Fibroblast of upper back skin (primary cell): ENCODE measurements at places on chromosomes 4 and X.

DNA sequence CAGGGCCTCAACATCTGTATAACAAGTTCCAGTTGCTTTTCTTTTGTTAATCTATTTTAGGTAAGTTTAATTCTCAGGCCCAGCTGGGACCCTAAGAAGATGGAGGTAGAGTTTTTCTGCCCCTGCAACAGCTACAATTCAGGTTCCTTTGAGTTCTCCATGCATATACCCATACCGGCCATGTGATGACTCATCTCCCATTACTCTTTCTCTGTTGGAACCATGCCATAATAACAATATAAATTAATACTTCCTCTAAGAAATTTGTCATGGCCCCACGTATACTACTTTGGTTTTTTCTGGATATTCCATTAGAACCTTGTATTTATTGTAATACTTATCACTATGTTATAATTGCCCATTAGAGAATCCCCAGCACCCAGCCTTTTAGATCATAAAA, 1.3 kb upstream of the INTU start:
- peak; percentile 47 for DNase-seq

DNA sequence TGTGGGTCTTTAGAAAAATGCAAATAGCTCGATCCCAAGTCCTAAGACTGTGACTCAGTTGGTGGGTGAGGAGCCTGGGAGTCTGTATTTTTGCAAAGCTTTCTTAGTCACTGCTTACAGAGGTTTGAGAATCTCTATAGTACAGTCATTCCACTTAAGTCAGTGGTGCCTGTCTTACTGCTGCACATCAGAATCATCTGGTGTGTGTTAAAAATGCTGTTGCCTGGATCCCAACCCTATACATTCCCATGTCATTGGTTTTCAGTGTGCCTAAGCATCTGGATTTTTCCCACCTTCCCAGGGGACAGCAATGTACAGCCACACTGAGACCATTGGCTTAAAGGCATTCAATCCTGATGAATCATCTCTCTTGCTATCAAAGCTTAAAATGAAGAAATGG, 21.0 kb upstream of the GEMIN8 start:
- peak; percentile 56 for DNase-seq

GRCh38 chr4:1294424-1294823, 4.7 kb downstream of the MAEA start:
- no peak for DNase-seq

DNA sequence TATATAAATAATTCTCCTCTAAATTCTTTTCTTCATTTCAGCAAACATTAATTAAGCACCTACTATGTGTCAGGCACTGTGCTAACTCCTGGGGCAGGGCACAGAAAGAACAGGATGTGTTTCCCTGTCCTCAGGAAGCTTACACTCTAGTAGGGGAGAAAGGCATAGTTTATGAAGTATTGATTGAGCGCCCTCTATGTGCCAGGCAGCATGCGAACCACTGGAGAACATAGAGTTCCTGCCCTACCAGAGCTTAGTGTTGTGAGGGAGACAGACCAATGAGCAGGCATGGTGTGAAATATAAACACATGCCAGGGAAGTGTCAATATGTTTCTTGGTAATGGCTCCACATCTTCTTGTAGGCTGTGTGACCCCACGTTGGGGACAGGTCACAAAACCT, 3.7 kb downstream of the ADGRG4 start:
- no peak for DNase-seq

DNA sequence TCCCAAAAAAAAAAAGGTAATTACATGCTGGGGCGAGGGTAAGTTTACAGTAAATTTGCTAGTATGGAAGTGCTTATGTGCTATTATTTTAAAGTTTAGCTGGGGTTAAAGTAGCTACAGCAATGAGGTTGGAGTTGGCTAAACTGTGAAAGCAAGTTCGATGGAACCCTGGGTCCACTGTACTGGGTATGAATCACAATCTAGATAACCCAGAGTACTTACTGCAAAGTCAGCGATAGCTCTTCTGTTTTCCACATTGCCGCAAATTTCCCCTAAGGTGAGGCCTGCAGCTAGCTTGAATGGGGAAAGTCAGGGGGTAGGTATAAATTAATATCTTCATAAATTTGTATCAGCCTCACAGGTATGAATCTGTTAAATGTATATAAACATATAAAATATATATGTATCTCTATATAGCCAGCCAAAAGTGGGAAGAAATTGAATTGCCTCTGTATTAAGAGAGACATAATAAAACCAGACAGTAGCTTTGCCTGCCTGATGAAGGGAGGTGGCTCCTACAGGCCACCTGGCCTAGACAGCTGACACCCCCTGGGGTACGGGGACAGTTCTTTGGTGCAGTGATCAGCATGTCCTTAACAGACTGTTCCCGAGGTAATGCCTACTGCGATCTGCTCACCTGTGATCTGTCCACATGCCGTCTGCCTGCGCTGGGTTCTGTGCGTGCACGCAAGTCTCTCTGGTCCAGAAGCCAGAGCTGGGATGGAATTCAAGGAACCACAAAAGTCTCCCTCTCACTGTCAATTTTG, 30.6 kb downstream of the CLRN2 start:
- no peak for DNase-seq

DNA sequence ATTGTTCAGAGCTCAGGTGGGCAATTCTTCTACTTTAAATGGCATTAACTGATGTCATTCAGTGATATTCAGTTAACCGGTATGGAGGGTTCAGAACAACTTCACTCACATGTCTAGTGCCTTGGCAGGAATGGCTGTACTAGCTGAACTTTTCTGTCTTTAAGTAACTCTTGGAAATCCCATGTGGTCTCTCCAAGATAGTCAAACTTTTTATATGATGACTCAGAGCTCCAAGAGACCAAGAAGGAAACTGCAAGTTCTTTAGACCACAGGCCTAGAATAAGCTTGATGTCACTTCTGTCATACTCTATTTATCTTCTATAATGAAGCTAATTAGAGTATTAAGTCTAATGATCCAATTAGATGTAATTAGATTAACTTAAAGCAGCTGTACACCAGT, 24.9 kb downstream of the LHFPL1 start:
- DNase-seq: peak; percentile 76

- DNase-seq: no peak
These were observed 8.1 kb upstream of the PGAM4 start for GRCh38 chrX:77977518-77977917.

DNA sequence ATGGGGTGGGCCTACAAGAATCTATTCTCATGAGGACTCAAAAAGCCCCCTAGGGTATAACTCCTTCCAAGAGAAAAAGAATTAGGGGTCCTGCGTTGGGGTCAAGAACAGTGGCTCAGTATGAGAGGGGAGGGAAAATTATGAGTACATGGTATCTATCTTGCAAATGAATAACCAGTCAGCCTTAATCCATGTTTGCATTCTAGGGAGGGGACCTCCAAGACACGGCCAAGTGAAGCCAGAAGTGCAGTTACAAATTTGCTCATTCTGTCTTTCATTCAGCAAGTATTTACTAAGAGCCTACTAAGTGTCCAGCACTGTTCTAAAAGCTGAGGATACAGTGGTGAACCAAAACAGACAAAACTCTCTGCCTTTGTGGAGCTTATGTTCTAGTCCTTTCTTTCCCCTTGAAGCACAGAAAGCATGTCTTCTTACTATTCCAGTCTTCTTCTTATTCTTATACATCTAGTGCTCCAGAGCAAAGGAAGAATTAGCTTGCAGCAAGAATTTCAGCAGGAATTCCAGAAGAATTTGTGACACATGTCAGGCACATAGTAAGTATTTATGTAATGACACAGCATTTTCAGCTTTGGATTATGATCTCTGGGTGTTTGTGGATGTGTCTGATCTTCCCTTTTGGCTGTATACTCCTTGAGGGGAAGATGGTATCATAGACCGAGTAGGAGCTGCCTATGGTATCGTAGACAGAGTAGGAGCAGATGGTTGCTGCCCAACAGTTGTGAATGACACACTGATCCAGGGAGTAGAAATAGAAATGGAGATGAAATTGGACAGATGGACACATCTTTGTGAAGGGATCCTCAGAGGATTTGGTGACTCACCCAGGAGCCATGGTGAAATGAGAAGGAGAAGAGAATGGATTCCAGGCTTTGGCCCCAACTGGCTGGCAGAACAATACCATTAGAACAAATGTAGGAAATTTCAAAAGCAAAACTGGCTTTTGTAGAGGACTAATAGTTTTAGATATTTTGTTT, 75.9 kb downstream of the COQ2 start:
- peak; percentile 13 for DNase-seq

DNA sequence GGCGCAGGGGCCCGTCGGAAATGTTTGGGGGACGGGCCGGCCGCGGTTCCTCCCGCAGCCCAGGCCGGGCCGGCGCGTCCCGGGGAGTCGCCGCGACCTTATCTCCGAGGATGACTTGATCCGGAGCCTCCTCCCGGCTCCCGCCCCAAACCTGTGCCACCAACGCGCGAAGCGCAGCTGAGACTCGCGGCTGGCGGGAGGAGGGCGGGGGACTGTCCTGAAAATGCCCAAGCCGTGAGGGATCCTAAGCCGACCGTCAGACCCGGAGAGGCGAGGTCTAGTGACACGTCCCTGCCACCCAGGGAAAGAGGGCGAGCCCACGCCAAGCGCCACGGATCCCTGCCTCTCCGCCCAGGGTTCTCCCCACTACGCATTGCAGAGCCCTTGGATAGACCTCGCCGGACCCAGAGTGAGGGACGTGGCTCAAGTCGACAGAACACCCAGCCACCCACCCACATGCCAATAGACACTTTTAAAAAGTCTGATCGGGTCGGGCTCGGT, 26.9 kb downstream of the UTP14A start:
- DNase-seq: no peak

- DNase-seq: peak; percentile 49
These were observed 356.0 kb downstream of the ADAM29 start for GRCh38 chr4:175273995-175274753.

DNA sequence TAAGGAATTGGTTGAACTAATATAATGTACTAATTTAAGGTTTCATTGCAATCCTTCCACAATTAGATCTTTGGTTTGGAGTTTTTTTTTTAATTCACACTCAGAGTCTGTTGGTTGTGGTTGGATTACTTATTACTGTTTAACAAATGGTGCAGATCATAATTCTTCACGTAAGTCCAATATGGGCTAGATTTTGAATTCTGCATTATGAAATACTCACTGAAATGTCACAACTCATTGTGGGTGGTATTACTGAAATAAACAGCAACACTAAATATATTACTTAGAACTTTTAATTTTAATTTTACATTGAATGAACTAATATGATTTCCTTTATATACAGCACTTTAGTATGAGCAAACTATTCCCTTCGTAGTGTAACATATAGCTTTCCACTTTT, 94.2 kb upstream of the MYOZ2 start:
- no peak for DNase-seq

DNA sequence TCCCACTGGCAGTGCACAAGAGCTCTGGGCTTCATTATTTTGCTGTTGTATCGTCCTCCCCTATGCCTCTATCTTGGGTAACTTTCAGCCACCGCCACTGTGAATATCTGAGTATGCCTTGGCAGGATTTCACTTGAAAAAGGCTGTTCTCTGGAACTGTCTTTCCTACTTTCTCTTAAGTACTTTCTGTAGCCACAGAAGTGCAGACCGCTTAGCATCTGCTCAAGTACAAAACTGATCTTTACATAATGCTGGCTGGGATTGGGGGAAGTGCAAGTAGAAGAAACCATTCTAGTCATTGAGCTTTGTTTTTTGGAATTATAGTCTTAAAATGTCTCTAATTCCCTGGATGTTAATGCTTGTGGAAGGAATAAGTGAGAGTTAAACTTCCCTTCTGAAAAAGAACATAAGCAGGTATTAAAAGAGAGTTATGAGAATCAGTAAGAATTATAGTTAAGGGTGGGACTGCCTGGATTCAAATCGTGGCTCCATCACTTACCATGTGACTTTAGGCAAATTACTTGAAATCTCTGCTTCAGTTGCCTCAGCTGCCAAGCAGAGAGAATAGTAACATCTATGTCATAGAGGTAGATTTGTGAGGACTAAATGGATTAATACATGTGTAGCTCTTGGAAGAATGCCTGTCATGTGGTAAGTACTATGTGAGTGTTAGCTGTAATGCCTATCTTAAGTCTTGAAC, 77.5 kb downstream of the MID1IP1 start:
- DNase-seq: no peak

GRCh38 chr4:6480534-6481088, 8.2 kb upstream of the PPP2R2C start:
- DNase-seq: no peak

GRCh38 chr4:152635851-152636250, 43.9 kb downstream of the TMEM154 start:
- DNase-seq: peak; percentile 7

DNA sequence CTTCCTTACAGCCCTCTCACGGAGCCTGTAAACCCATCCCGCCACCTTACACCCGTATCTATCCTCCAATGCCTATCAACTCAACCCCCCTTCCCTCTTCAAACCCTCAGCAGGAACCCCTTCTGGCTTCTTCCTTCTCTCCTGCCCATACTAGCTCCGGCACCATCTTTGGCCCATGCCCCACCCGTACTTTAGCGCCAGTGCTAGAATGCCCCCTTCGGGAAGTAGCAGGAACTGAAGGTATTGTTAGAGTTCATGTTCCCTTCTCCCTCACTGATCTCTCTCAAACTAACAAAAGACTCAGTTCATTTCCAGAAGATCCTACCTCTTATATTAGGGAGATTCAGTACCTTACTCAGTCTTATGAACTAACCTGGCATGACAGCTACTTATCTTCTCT, 2.7 kb upstream of the UGT2B15 start:
- DNase-seq: no peak

DNA sequence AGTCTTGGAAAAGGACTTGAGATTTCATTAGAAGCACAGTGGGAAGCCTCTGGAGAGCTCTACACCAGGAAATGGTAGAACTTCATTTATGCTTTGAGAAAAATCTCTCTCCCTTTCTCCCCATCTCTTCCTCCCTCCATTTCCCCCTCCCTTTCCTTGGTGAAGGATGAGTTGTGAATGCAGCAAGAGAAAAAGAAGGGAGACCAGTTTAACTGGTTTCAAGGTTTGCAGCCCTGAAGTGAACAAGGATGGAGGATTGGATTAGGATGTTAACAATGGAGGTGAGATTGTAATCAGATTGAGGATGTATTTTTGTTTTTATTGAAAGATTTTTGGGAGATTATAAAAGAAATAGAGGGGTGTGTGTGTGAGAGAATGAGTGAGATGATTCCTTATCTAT, 99.5 kb downstream of the ANK2 start:
- no peak for DNase-seq

DNA sequence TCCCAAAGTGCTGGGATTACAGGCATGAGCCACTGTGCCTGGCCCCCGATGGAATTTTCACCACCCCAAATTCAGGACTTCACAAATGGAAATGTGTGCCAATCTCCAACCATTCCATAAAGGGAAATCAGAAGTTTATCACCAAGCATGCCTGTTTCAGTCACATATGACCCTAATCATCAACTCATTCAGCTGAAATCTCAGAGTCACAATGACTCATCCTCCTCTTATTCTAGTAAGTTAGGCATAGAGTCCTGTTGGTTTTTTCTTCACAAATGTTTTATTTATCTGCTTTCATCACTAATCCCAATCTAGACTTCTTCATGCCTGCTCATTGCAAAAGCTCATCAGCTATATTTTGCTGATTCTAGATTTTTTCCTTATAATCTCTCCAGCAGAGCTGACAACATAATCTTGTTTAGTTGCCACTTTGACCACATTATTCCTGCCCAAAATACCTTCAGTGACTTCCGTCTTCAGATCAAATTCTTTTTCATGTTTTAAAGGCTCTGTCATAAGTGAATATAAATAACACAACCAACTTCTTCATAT, 83.3 kb downstream of the SLC7A11 start:
- peak; percentile 87 for DNase-seq
